Substantia nigra (tissue), 51 donors: ENCODE measurements at places on chromosomes 4 and X.

DNA sequence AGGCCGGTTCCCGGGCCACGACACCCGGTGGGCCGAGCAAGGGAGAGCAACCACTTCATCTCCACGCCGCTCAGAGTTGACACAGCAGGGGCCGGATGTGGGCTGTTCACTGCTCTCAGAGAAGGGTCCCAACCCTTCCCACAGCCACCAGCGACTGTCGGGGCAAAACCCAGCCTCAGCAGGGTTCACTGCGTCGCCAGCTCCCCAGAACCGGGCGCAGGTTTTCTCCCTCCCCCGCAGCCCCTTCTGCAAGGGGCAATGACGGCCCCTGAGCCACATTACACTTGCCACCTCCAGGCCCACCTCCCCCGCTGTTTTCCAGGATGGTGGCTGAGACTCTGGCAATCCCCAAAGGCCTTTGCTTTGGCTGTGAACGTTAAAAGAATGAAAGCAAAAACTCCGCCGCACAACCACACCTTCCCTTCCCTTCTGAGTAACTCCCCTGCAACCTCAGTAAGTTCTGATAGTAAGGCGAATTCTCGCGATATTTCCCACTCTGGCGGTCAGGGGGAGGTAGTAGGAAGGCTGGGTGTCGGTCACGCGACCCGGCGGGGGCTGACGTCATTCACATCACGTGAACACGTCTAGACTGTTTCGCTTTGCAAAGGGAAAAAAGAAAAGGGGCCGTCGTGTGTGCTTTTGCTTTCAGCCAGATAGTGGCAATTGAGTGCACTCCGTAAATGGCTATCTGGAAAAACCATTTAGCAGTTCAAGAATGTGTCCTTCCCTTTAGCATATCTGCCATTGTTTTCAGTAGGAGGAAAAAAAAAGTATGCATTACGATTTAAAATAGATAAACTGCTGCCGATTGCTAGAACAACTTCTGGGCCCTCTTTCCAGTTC is 869 bp upstream of the CAMK2D start:
- DNase-seq = peak; percentile 90

DNA sequence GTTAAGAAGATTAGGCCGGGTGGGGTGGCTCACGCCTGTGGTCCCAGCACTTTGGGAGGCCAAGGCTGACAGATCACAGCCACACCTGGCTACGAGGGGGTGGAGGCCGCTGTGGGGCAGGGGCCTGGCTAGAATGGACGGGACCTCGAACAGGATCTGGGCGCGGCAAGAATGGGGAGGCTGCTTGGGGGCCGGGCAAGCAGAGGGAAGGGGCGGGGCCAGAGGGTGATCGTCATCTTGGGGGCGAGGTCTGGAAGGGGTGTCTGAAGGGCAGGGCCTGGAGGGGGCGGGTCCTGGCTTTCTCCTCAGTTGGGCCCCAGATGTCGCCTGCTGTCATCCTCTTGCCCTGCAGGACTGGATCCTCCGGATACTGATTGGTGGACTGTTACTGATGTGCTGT is 57.3 kb upstream of the ENPEP start:
- DNase-seq = no peak

DNA sequence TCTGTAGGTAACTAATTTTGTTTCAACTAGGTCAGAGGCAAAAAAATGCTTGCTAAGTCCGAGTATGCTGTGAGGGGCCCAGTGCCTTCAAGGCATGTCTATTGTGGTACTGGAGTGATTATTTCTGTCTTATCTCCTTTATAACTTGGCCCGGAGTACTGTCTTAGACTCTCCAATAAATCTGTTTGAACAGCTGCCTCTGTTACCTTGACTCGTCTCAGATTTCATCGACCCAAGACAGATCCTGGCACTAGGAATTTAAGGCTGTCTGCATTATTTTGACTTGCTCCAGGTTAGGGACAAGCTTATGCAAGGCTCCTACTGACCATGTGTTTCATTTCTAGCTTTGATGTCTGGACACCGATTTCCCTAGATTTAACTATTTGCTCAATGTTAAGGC is 41.1 kb upstream of the NKAP start:
- DNase-seq = no peak

DNA sequence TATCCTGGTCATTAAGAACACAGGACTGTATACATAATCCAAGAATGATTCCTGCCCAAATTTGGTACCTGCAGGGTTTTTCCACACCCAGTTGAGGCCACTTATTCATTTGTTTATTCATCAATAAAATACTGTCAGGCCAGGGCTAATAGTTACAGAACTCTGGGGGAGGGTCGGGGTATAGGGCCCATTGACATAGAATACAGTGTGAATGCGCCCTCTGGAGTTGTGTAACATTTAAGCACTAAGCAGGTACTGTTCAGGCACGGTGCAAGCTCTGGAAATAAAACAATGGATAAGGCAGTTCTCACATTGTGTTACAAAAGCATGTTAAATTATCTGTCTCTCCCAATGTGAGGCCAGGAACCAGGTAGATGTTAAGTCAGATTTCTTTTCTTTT is 30.8 kb upstream of the LRBA start:
- DNase-seq = no peak

- DNase-seq = no peak
These were observed 115.1 kb upstream of the GPM6A start for GRCh38 chr4:175927121-175927520.

DNA sequence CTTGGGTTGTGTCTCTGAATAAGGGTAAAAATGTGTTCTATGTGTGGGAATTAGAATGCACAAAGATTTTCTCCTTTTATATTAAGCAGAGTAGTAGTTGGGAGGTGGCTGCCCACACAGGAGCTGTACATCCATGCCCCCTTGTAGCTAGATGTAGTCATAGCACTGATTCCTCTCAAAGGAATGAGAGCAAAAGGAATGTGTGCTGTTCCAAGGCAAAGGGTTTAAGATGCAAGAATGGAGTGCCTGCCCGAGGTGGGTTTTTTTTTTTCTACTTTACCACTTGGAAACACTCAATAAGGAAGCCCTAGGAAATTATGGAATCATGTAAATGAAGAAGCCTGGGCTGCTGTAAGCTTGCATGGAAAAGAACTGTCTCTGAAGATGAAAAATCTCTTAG is 2183.2 kb upstream of the AGA start:
- no peak for DNase-seq

DNA sequence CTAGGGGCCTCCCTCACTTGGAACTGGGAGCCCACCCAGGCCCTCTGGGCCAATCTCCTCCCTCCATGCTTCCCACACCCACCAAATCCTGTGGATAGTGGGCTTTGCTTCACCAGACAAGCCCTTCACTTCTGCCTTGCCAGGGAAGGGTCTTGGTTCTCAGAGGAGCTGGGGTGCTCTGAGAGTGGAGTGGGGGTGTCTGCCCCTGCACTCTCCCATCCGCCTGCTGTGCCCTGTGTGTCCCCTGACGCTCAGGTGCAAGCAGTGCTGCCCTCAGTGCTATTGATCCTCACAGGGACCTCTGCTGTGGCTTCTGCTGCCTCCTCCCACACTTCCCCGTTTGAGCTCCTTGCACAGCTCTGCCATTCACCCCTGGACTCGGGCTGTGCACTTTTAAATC is 117.3 kb upstream of the NKX1-1 start:
- DNase-seq = no peak

GRCh38 chr4:17587094-17587822 is 10.3 kb downstream of the LAP3 start:
- DNase-seq = no peak

DNA sequence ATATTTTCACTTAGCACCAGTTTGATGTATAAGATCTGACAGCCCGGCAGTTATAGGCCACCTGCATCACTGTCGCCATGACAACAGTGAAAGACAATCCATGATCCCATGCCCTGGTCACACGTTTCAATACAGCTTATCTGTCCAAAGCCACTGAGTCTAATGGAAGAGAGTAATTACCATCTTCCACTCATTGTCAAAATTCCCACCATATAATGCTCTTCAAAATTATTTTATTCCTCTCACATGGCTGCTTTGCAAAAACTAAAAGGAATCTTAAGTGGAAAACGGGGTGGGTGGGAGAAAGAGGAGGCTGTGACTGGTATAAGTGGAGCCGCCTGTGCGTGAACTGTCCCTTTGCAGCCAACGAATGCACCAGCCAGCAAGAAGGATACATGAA is 44.2 kb downstream of the MAML3 start:
- no peak for DNase-seq

DNA sequence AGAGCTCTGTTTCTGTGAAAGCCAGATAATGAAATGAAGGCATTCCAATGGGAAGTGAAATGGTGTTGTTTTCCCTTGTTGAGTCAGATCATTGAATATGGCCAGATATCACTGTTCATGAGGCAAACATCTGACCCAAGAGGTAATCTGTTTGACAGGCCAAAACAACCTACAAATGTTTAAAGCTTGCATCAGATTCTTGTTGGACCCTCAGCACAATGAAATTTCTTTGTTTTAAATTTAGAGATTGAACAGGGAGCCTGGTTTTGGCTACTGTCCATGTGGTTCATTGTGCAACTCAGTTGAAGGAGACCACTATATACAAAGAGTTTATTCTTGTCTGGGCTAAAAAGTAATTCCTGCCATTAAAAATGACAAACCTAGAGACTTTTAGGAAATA is 159.1 kb downstream of the AFF2 start:
- DNase-seq = no peak

DNA sequence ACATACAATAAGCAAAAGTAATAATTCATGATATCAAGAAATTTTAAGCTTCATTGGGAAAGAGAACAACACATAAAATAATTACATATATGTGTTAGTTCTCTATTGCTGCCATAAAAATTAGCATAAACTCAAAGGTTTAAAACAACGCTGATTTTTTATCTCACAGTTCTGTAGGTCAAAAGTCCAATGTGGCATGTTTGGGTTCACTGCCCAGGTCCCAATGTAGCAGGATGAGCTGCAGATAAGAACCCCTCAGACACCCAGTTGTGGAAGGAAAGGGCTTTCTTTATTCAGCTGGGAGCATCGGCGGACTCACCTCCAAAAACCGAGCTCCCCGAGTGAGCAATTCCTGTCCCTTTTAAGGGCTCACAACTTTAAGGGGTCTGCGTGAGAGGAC is 13.1 kb upstream of the MAGEB16 start:
- DNase-seq = no peak

- peak; percentile 53 for DNase-seq
These were observed at the start of gene GJB1 for GRCh38 chrX:71222929-71223328. Gene GJB1 (plus strand): TSS chrX:71223224. CDS start chrX:71223708, 484 bp downstream.

GRCh38 chr4:56905796-56906195 is 1.9 kb upstream of the REST start:
- DNase-seq = no peak

DNA sequence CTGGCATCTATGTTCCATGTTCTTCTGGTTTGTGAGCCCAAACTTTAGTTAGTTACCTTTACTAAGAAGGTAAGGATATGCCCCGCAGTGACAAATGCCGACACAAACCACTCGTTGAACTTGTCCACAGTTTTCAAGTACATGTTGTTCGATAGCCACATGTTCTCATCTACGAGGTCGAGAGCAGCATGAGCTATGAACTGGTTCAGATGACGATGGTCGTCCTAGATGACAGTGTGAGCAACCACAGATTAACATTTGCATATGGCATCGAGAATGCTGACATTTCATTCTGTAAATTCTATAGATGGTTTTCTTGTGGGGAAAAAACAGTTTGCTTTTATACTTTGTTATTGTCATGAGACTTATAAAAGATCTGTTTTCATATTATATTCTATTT is 18.0 kb downstream of the TRAPPC2 start:
- DNase-seq = no peak

DNA sequence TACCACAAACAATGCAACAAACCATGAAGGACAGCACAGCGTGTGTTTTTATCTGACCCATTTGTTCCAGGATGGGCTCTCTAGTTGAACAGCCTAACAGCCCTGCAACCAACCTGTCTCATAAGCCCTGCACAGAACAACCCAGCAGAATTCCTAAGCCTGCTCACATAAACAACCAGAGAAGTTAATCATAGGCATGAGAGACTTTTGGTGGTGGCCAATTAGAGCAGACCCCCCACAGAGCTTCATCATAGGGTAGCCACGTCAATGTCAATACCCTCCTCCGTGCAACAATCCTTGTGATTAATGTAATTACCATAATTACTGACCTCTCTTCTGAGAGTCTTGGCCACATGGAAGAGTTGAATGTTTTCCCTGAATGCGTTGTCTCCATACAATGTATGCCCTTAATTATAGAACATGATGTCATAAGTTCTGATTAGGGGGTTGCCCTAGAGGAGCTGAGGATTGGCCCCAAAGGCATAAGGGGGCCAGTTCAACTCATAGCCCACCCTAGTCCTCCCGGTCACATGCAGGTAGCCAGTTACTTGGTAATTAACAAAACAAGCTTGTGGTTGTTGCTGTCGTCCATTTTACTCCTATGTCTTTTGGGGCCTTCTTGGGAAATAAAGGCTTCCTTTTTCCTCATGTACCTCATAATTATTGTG is 92.7 kb downstream of the SYNPO2 start:
- no peak for DNase-seq

DNA sequence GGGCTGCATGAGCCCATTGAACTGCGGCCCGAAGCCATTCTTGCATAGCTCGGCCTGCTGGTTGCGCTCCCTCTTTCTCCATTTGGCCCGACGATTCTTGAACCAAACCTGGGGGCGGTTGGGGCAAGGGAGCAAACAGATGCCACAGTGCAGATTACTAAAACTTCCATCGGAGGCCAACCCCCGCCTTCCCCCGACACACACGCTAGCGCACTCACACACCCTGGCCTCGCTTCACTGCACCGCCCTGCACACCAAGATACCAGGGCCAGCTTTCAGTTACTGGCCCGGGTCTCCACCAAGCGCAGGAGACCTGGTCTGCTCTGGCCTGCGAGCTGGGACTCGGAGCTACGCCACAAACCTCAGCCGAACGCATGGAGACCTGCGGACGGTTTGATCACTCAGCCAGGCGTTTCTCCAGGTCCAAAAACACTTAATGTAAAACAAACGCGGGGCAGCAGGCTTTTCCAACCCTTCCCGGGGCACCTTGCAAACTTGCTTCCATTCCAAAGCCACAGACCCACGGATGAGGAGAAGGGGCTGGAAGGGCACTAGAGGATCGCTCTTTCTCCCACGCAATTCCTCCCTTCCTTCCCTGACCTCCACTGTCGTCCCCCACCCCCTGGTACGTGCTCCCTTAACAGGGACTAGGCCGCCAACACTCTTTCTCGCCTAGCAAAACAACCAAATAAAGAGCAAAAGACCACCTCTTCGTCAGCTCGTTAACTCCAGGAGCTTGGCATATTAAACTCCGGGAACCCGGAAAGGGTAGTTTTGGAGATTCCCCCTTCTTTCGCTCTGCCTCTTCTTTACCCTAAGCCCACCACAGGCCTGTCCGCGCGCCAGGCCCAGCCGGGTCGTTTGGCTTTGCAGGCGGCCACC is 4.1 kb downstream of the PITX2 start:
- no peak for DNase-seq
